Stimulated activated CD4-positive, alpha-beta T cell treated with anti-CD3 and anti-CD28 coated beads, Interleukin-15, amount 100 ng/mL, for 1 hour (primary cell): ENCODE measurements at places on chromosomes 1 and 21.

GRCh38 chr1:182996816-182997215 is 26.4 kb upstream of the LAMC1 start:
- DNase-seq: no peak

GRCh38 chr1:240109920-240110636 is 18.4 kb downstream of the FMN2 start:
- DNase-seq: no peak

- no peak for DNase-seq
Observed at GRCh38 chr1:190320952-190321351, 156.7 kb downstream of the BRINP3 start.

DNA sequence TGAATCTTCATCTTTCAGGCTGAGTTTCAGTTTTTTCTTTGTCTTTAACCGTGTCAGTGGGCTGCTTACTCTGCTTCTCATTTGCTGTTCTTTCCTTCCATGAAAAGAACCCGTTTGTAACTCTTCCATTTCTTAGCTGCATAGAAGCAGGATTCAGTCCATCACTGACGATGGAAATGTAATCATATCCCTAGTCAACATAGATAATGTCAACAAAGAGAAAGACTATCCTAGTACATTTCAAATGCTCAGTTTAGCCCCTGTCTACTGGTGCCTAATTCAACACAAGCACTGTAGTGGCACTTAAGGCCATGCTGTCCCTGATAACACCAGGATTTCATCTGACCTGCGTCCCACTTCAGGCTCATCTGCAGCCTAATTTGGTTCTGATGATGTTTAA is 376 bp downstream of the GBP1 start:
- no peak for DNase-seq

DNA sequence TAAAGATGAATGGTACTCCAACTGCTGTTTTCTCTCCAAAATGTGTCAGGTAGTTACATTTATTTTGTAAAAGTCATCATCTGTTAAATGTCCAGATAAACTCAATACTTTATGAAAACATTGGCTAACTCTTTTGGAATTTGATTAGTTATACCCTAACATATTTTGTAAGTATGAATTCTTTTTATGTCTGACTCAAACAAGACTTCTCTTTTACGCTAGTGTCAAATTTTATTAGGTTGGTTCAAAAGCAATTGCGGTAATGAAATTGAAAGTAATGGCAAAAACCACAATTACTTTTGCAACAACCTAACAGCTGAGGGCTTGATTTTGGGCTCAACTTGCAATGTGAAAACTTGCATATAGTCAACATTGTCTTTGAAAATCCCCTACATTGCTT is 41.0 kb upstream of the USP25 start:
- no peak for DNase-seq

DNA sequence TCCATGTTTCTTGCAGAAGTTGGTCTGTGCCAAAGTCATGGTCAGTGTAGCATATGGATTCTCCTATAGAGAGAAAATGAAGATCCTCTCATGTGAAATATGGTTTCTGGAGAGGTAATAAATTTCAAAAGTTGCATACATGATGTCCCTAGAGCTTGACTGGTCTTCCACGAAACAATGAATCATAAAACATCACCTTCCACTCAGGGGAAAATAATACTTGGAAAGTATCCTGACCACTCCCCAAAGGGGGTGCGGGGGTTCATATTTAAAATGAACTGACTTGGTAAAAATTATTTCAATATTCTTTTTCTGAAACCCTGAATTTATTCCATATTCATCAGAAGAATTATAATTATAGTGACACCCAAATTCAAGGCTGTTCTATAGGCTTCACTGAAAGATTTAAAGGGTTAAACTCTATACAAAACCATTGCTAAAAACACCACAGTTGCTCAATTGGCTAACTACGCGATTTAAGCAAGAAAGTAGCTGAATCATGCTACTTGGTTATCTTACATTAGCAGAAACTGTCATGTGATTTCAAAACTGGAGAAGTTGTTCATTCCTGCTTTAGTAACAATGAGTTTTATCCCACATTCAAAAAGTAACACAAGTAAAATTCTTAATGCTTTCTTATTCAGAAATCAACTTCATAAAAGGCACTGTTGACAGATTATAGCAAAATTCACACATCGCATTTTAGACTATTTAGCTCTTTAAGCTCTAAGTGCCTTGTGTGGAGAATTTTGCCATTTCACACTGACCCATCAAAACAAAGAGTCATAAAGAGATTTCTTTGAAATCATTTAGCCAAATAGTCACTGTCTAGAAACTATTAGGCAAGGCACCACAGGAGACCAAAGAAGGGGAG is 5.3 kb downstream of the CREG1 start:
- no peak for DNase-seq

DNA sequence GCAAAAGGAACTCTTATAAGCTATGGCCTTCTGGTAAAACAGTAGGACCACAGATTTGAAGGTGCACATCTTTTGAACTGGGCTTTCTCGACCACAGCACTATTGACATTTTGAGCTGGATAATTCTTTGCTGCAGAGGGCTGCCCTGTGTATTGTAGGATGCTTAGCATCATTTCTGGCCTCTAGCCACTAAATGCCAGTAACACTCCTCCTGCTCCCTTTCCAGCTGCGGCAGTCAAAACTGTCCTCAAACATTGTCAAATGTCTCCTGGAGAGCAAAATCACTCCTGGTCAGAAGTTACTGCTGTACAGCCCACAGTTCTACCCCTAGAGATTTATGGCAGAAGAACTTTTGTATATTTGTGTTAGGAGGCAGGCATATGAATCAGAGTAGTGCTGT is 836.7 kb downstream of the PLA2G4A start:
- no peak for DNase-seq

GRCh38 chr1:16324456-16324890 is 27.8 kb downstream of the FBXO42 start:
- DNase-seq: no peak

- no peak for DNase-seq
Observed at GRCh38 chr1:176450526-176450925, 12.4 kb upstream of the PAPPA2 start.

DNA sequence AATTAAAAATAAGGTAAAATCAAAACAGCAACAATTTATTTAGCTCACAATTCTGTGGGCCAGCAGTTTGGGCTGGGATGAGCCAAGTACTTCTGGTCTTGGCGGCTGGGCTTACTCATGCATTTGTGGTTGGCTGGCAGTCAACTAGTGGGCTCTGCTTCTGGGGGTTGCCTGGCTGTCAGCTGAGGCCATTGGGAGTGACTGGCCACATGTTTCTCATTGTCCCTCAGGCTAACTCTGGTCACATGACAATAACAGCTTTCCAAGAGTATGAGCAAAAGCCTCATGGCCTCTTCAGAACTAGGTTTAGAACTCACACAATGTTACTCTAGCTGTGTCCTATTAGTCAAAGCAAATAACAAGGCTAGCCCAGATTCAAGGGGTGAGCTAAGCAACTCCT is 15.6 kb upstream of the CHIA start:
- no peak for DNase-seq

DNA sequence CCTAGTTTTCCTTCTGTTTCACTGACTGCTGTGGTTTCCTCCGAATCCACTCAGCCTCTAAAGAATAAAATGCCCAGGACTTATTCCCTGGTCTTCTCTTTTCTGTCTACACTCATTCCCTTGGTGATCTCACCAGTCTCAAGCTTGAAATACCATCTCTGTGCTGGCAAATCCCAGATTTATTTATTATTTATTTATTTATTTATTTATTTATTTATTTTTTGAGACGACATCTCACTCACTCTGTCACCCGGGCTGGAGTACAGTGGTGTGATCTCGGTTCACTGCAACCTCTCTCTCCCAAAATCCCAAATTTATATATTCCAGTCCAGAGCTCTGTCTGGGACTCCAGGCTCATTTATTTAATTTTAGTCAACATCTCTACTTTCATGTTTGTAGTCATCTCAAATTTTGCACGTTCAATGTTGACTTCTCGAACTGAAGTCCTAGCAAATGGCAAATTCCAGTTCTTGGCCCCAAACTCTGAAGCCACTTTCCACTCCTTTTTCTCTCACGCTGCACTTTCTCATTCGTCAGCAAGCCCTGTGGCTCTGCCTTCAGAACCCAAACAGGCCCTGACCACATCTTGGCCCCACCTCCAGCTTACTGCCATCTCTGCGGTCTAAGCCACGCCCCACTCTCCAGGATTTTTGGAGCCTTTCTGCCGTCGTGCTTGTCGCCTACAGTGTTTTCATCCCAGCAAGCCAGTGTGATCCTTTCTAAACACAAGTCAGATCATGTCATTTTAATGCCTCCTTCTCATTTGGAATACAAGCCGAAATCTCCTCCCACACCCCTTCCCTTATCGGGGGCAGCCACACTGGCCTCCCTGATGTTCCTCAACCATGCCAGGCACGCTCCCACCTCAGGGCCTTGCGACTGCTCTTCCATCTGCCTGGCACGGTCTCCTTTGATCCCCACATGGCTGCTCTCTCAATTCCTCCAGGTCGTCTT is 14.2 kb upstream of the TENT5B start:
- no peak for DNase-seq
